Eye (tissue), 1 donor: ENCODE measurements at places on chromosomes 3 and 15.

DNA sequence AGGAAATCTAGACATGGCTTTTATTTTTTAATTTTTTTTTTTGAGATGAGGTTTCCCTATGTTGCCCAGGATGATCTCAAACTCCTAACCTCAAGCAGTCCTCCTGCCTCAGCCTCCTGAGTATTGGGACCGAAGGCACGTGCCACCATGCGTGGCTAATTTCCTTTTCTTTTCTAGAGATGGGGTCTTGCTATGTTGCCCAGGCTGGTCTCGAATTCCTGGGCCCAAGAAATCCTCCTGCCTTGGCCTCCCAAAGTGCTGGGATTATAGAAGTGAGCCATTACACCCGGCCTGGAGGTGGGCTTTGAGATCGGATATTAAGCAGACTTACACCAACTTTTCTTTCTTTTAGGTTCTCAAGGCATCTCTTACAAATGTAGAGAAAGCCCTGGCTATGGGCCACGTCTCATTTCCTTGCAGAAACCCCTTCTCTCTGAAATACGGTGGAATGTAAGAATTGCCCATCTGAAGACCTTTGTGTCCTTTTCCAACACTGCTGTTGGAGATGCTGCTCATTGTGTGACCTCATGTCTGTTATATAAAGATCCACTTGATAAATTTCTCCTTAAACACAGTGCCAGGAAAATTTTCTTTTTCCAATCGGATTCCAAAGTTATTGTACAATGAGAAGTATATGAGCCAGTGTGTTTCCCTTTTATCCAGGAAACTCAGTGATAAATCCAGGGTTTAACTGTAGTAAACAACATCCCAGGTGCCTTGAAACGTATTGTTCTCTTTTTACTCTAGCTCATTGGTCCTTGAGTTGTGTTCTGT is 36.8 kb upstream of the CFAP161 start:
- DNase-seq, result no peak

DNA sequence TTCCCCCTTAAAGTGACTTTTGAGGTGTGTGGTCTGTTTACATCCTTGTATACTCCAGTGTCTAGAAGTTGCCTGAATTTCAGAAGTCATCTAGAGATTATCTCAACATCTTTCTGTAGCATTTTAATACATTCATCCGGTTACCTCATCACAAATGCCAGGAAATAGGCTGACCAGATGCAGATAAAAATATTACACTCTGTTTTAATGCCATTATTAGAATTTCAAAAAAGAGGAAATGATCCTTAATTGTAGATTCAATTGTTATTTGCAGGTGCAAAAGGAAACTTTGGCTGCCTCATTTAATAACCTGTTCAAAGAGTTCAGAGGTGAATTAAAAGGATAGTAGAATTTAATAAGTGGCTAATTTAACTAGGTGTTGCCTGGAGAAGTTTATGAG is 290.9 kb downstream of the C3orf38 start:
- no peak for DNase-seq

DNA sequence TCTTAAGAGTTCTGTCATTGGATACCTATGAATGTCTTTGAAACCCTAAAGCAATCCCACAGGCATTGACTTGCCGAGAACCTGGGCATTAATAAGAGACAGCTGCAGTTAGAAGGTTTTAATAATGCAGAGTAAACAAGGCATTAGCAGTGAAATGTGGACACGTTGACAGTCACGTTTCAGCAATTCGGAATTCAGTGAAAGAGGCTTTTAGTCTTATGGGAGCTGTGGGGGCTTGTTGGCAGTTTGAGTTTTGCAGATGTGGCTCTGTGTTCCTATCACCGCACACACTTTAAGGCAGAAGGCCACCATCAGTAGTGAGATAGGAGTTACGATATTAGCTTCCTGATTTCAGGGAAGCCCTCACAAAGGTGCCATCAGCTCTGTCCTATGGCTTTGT is 145.2 kb upstream of the NUDT16 start:
- peak; percentile 60 for DNase-seq

GRCh38 chr3:98734306-98734705 is 28.8 kb upstream of the ST3GAL6 start:
- DNase-seq, result no peak

DNA sequence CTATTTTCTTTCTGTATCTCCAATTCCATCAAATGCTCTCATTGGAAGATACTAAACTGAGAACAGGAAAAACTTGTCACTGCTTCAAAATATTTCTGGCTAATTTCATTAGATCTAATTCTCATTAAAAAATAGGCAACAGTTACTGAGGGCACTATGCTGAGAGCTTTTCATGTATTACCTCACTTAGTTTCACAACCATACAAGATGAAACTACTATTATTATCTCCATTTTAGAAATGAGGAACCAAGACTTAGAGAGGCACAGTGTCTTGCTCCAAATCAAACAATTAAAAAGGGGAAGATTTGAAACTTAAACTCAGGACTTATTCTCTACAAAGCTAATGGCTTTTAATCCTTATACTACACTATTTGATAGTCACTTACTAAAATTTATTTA is 7.2 kb upstream of the OTOL1 start:
- no peak for DNase-seq

DNA sequence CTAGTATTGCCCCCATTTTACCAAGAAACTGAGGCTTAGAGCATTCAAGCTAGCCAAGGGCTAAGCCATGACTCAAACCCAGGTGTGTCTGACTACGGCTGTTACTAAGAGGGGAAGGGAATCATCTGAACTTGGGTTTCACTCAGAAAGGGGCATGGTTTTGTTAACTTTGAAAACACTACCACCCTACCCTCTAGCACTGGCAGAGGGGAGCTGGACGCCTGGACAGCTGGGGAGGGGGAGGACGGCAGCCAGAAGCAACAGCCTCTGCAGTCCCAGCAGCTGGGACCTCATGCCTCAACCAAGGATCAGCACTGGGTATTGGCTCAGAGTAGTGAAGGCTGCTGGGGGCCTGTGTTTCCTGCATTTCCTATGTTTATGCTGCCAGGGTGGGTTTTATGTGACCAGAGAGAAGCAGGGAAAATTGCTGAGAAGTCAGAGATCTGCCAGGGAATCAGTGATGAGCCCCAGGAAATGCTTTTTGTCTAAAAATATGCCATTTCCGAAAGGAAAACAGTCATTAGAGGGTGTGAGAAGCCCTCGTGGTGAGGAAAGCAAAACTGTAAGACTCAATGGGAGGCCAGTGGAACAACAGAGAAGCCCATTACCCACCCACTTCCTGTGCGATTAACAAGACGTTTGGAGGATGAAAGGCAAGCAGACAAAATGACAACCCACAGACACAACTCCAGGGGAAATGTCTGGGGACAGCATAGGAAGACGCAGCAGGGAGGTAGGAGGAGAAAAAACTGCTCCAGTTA is 41.2 kb downstream of the LIPC start:
- no peak for DNase-seq

GRCh38 chr3:130300888-130301287 is 44.6 kb upstream of the COL6A5 start:
- no peak for DNase-seq

DNA sequence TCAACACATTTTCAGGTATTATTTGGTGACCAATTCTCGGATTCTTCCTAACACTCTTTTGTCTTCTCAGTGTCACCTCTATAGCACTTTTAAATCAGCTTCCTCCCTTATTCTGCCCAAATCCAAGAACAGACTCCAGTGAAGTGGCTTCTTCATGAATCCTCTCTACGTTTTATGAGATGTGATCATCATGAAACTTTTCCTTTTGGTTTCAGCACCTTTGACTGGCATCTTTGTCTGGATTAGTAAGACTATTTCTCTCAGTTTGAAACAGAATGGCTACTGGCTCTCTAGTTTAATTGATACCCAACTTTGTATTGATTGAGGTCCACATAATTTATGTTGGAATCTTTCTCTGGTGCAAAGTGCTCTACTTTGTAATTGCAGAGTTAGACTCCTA is 45.6 kb downstream of the CMC1 start:
- no peak for DNase-seq
